ENCODE measurements at places on chromosomes 2 and 18. TPM values are rescaled to one million over a fixed set of nuclear protein-coding genes. Genes with fewer than 3 reads are reported as not detected.

The GREB1 gene
- total RNA-seq, result 1.0 TPM

DNA sequence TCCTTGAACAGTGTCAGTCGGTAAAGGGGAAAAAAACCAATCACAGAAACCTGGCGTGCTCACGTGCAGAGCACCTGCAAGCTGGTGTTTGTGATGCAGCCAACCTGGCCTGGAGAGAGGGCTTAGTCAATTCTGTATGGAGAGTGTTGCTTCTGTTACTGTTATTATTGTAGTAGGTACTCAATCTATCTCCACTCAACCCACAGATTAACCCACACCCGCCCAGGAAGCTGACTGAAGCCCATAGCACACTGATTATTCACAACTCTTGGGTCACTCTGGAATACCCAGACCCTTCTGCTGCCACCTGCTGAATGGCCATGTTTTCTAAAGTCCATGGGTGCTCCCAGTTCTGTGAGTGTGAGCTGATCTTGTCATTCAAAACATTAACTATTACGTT lies 53.9 kb downstream of the TNFRSF11A start:
- peak; percentile 74 for ATAC-seq

- no peak for ATAC-seq
Measured at GRCh38 chr2:9018534-9018933, 15.1 kb upstream of the MBOAT2 start.

DNA sequence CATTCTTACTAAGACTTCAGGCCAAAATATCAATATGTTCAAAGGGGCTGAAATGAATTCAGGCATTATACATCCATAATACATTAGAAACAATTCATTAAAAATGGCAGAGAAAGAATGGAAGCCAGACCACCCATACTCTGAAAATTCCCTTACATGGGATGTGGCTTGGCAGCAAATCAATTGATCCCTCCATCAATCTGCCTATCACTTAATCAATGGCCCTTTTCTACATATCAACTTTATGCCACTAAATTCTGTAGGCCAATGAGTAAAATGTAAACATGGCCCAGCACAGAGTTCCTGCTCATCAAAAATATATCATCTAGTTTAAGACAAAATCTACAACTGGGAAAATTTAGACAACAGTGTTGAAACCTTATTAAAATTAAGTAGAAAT lies 41.8 kb upstream of the SLC14A2 start:
- ATAC-seq, result no peak

DNA sequence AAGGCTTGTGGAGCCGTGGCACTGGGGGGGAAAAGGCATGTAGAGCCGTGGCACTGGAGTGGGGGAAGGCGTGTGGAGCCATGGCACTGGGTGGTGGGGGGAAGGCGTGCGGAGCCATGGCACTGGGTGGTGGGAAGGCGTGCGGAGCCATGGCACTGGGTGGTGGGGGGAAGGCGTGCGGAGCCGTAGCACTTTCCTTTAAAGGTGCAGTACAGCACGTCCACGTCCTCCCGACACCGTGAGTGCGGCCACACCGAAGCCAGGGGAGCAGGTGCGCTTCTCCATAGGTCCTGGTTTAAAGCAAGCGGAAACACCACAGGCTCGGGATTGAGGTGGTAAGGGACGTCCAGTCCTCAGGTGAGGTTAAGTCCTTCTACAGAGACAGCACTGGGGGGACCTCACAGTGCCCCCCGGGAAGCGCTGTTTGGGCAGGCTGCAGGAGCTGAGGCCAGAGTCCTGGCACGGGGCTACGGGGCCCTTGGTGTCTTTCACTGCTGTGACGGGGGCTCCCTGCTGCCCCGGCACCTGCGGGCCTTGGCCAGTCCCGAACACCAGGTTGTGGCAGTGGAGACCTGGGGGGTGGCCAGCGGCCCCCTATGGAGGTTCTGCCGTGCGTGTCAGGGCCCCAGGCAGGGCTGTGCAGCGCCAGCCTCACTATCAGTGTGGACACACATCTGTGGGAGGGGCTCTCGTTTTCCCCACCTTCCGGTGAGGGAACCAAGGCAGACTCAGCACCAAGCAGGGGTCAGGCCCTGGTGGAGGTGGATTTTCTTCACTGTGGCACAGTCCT lies 93.0 kb upstream of the CTDP1 start:
- ATAC-seq, result no peak

DNA sequence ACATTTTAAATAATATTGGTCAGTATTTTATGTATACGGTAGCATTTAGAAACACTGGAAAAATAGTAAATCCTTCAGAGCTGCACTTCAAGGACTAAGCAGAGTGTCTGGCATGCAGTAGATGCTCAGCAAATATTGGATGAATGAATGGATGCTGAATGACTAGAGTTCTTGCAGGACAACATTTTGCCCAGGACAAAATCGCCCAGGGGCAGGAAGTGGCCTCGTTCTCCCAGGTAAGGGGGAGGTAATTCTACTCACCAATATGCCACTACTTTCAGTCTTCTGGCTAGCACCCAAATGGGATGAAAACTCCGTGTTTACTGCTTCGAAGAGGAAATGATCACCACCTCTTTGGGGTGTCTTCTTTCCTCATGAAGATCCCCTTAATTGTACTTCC lies 4.0 kb upstream of the DGUOK start:
- no peak for ATAC-seq

- no peak for ATAC-seq
Measured at GRCh38 chr2:140506606-140507005, 1624.2 kb downstream of the LRP1B start.

DNA sequence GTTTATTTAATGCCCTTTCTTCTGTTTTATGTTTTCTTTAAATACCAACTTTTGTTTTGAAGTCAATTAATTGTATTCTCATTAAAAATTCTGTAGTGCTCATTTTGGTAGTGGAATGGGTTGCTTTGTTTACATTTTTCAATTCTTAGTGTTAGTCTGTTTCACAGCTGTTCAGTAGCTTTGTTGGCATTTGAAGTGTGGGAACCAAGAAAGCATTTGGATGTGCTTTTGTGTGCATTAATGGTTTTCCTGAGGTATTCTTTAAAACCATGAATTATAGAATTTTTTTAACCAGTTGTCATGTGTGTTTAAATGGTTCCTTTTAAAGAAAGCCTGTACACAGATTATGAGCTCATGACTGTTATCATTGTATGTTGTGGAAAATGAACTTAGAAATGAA lies 19.7 kb downstream of the MIB1 start:
- ATAC-seq, result no peak

GRCh38 chr2:240760121-240760520 lies 59.9 kb downstream of the KIF1A start:
- no peak for ATAC-seq

GRCh38 chr2:20447437-20448245 lies 767 bp downstream of the RHOB start:
- ATAC-seq, result peak; percentile 5

The GAD1 gene
- total RNA-seq, result 0.73 TPM

DNA sequence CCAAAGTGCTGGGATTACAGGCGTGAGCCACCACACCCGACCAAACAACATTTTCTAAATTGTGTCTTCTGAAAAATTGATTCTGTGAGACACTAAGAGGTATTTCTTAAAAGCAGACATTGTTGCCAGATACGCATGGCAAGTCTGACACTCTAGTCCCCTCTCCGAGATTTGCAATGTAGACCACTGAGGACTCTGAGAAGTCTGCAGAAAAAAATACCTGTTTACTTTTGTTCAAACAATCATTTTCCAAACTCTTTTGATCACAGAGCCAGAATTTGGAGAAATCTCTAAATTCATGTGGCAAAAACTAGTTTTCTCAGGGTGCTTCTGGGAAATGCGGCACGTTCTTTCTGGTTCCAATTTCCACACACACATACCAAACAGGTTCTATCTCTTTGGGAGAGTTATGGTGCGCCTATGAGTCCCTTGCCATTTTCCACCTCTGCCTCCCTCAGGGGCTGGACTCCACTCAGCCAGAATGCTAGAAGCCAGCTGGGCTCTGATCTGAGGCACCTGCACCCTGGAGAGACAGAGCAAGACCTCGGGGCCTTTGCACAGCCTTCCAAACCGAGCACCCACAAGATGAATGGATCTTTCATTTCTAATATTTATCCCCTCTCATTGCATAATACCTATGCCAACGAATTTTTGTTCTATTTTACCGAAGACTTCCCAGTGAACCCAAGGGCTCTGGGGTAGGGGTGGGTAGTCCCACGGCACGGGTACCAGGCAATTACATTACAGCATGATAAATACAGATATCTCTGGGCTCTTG lies 152.7 kb downstream of the MYCN start:
- ATAC-seq, result no peak

- ATAC-seq, result no peak
Measured at GRCh38 chr2:239595726-239596125, 194.9 kb upstream of the HDAC4 start.

GRCh38 chr2:119223521-119224390 lies at the start of gene STEAP3:
STEAP3 (plus strand) TSS chr2:119223834; CDS start chr2:119231013, 7,179 bp downstream.
- peak; percentile 38 for ATAC-seq

- no peak for ATAC-seq
Measured at GRCh38 chr2:30736461-30737325, 70.6 kb downstream of the CAPN13 start.

DNA sequence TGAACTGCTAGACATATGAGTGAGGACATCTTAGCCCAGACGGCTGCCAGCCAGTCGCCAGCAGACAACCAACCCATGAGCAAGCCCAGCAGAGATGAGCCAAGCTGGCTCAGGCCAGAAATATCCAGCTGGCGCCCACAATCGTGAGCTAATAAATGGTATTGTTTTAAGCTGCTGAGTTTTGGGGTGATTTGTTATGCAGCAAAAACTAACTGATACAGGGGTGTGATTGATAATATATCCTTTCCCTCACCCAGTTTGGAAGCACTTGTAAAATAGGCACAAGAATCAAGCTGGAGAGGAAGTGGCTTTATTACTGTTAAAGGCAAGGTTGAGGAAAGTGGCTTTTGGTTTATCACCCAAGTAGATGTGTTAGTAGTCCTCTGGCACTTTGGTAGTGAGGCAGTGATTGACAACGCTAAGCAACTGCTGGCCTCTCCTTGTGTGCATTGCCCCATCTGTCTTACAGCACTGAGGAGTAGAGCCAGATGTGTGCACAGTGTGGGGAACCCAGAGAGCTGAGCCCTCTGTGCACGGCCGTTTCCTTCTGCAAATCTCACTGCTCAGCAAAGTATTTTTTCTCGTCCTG lies 110.1 kb downstream of the MYO1B start:
- ATAC-seq, result no peak

The CXCR4 gene
- total RNA-seq, result 360 TPM

- no peak for ATAC-seq
Measured at GRCh38 chr2:40027968-40028367, 248.9 kb upstream of the THUMPD2 start.

DNA sequence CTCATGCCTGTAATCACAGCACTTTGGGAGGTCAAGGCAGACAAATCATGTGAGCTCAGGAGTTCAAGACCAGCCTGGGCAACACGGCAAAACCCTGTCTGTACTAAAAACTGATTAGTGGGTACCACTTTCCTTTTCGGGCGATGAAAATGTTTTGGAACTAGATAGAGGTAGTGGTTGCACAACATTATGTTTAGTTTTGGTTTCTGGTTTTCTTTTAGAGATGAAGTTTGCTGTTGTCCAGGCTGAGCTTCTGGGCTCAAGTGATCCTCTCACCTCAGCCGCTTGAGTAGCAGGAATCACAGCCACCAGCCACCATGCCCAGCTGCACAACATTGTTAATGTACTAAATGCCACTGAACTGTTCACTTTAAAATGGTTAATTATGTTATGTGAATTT lies 27.6 kb downstream of the AAK1 start:
- ATAC-seq, result no peak

The TXNDC2 gene
- not detected for total RNA-seq

DNA sequence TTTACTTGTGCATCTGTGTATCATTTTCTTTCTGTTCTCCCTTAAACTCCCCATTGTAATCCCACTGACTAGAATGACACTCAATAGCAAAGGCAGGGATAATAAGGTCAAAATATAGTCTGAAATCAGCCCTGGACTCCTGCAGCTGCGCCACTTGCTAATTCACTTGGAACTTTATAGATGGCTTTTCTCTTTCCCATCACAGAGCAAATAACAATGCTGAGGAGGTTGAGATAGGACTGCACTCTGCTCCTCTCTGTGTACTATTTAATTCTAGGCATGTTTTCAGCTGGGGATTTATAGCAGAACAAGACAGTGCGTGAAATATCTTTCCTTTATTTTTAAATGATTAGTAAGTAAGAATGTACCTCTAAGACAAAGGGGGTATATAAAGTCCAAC lies 324.2 kb downstream of the LNPK start:
- ATAC-seq, result no peak

GRCh38 chr18:49632588-49632987 lies 70.7 kb downstream of the LIPG start:
- ATAC-seq, result no peak

GRCh38 chr18:79522451-79523205 lies 126.9 kb downstream of the NFATC1 start:
- peak; percentile 6 for ATAC-seq

All from activated T-helper 17 cell treated with anti-CD3 and anti-CD28 coated beads, Interleukin-2, amount 50 U/mL, for 72 hours (primary cell).